ENCODE measurements at places on chromosomes 11 and 22. TPM values are rescaled to one million over a fixed set of nuclear protein-coding genes. Genes with fewer than 3 reads are reported as not detected.

The ABCG4 gene
- 0.05 TPM for total RNA-seq

The TRMT112 gene
- total RNA-seq = 52.5 TPM

- H3K36me3 ChIP-seq = no peaks in the 10 kb centered on the region
- H3K27me3 ChIP-seq = no peaks in the 10 kb centered on the region
- H3K4me3 ChIP-seq = no peak overlapping the region
- no peak for DNase-seq
- H3K27ac ChIP-seq = no peak overlapping the region
- H3K4me1 ChIP-seq = no peaks in the 10 kb centered on the region
Measured at GRCh38 chr11:106228996-106229395, 151.5 kb downstream of the AASDHPPT start.

GRCh38 chr11:8641332-8641731 lies 41.1 kb downstream of the TRIM66 start:
- H3K4me1 ChIP-seq = no peaks in the 10 kb centered on the region
- peaks cover 17% of the 10 kb centered on the region for H3K36me3 ChIP-seq
- no peaks in the 10 kb centered on the region for H3K27me3 ChIP-seq
- DNase-seq = no peak

The DSCAML1 gene
- 0.42 TPM for total RNA-seq

GRCh38 chr11:1908618-1909017 lies 10.9 kb upstream of the TNNT3 start:
- H3K27me3 ChIP-seq = no peaks in the 10 kb centered on the region
- peaks cover 2% of the 10 kb centered on the region for H3K4me1 ChIP-seq
- no peak overlapping the region for H3K4me3 ChIP-seq
- no peak for DNase-seq

DNA sequence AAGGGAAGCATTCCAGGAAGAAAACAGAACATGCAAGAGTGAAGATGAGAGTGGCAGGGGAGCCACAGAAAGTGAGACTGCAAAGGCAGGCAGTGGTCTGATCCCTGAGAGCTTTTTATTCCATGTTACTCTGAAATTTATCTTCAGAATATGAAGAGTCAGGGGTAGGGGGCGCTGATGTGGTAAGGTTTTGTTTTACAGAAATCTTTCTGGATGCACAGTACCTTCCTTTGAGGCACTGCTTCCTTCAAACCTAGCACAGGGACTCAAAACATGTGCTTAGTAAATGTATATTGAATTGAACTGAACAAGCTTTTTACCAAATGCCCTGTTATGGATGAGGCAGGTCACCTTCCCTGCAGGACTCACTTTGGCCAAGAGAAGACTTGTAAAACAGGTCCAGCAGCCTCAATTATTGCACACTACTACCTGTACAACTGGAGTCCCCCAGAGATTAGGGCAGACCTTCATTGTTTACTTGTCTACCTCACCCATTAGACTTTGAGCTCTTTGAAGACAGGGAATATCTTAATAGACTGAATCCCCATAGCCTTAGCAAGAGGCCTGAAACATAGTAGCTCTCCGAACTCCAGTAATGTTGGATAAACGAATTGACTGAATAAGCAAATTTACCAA lies 2.2 kb downstream of the PAK1 start:
- H3K4me1 ChIP-seq = peaks cover 27% of the 10 kb centered on the region
- no peaks in the 10 kb centered on the region for H3K36me3 ChIP-seq
- no peaks in the 10 kb centered on the region for H3K27me3 ChIP-seq
- peak; percentile 37 for DNase-seq
- no peak overlapping the region for H3K4me3 ChIP-seq

DNA sequence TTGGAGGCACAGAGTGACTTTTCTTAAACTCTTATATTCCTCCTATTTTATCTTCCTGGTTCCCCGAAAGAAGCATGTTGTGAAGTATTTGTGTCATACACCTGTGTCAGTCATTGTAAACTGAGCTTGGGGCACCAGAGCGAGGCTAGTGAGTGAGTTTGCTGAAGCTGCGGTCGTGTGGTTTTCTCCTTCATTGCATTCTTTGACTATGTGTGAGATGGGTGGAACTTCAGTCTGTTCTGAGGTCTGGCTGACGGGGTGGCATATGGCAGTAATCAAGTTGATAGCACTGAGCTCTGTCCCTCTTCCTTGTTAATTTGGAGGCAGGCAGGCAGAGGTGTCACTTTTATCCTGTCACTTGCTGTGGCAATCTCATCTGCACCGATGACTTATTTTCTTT lies 4.2 kb downstream of the VPS26B start:
- no peaks in the 10 kb centered on the region for H3K36me3 ChIP-seq
- H3K4me1 ChIP-seq = peaks cover 15% of the 10 kb centered on the region
- no peaks in the 10 kb centered on the region for H3K27me3 ChIP-seq

- no peaks in the 10 kb centered on the region for H3K36me3 ChIP-seq
- H3K27ac ChIP-seq = no peak overlapping the region
- H3K4me1 ChIP-seq = no peaks in the 10 kb centered on the region
- no peaks in the 10 kb centered on the region for H3K27me3 ChIP-seq
- DNase-seq = no peak
- H3K4me3 ChIP-seq = no peak overlapping the region
Measured at GRCh38 chr11:102666331-102666957, 39.1 kb downstream of the MMP27 start.

The KREMEN1 gene
- total RNA-seq = 22.6 TPM

- H3K27ac ChIP-seq = no peak overlapping the region
- DNase-seq = no peak
- H3K4me3 ChIP-seq = no peak overlapping the region
- no peaks in the 10 kb centered on the region for H3K36me3 ChIP-seq
- no peaks in the 10 kb centered on the region for H3K27me3 ChIP-seq
- H3K4me1 ChIP-seq = no peaks in the 10 kb centered on the region
Measured at GRCh38 chr11:35289821-35290220, 129.5 kb downstream of the SLC1A2 start.

DNA sequence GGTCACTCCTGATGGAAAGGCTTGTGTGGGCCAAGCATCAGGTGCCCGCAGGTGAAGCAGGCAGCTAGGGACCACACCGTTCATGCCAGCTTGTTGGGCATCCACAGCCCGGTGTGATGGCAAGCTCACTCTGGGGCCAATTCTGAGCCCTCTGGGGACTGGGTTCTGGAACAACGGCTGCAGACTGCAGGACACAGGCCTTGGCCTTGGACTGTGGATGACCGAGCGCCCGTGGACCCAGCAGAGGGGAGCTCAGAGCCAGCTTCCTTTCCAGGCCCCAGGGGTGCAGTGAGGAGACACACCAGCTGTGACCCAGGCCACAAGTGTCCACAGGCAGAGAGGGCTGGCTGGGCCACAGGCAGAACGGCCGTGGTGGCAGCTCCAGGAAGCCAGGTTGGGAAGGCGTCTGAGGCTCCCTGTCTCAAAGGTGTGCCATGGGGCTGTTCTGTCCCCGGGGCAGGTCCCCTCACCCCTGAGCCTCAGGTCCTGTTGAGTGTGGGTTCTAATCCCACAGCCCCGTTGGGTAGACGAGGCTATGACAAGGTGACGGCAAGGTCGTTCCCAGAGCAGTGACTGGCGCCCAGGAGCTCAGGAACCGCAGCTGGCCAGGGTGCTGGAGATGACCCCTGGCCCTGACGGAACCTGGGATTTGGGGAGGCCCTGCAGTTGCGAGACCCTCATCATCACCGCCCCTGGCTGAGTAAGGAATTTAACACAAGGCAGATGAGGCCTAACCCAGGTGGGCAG lies 1079.4 kb downstream of the BRD1 start:
- no peak overlapping the region for H3K27ac ChIP-seq
- H3K4me3 ChIP-seq = no peak overlapping the region
- H3K4me1 ChIP-seq = no peaks in the 10 kb centered on the region
- DNase-seq = no peak
- no peaks in the 10 kb centered on the region for H3K36me3 ChIP-seq
- no peaks in the 10 kb centered on the region for H3K27me3 ChIP-seq

DNA sequence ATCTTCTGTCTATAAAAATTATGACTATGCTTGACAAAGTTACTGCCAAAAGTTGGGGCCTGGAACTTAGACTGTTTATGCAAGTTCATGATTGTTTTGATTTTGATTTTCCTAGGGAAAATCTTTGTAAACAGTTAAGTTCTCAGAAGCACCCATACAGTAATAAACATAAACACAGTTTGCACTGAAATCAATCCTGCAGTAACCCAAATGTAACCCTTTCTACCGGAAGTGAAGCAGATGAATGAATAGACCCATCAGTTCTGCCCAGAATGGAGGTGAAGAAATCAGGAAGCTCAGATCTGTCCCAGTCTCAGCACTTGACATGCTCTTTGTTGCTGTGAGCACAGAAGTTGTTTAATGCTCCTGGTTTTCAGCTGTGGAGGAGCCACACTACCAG lies 24.6 kb upstream of the C11orf96 start:
- no peaks in the 10 kb centered on the region for H3K27me3 ChIP-seq
- no peak for DNase-seq
- H3K36me3 ChIP-seq = no peaks in the 10 kb centered on the region
- H3K4me3 ChIP-seq = no peak overlapping the region
- peak overlapping the region; percentile 19 for H3K27ac ChIP-seq

DNA sequence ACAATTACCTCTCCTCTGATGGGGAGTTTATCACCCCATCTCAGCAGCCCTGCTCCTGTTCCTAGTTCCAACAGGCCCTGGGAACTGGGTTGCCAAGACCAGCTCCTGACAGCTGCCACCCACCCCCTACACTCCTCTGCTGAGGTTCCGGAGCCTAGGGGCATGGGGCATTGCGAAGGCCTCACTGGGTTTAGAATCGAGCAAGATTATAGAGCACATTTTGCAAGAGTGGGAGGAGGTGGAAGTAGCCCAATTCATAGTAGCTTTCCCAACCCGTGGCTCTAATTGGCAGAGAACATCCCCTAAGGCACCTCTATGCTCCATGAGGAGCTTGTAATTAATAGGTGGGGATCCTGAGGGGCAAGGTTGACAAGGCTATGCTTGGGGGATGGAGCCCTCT lies 23.0 kb downstream of the MYEOV start:
- no peaks in the 10 kb centered on the region for H3K4me1 ChIP-seq
- no peak for DNase-seq
- no peaks in the 10 kb centered on the region for H3K27me3 ChIP-seq
- no peak overlapping the region for H3K27ac ChIP-seq
- H3K36me3 ChIP-seq = no peaks in the 10 kb centered on the region

The KRTAP5-2 gene
- not detected for total RNA-seq

The LRRN4CL gene
- total RNA-seq = not detected

The MUC5AC gene
- total RNA-seq = not detected

DNA sequence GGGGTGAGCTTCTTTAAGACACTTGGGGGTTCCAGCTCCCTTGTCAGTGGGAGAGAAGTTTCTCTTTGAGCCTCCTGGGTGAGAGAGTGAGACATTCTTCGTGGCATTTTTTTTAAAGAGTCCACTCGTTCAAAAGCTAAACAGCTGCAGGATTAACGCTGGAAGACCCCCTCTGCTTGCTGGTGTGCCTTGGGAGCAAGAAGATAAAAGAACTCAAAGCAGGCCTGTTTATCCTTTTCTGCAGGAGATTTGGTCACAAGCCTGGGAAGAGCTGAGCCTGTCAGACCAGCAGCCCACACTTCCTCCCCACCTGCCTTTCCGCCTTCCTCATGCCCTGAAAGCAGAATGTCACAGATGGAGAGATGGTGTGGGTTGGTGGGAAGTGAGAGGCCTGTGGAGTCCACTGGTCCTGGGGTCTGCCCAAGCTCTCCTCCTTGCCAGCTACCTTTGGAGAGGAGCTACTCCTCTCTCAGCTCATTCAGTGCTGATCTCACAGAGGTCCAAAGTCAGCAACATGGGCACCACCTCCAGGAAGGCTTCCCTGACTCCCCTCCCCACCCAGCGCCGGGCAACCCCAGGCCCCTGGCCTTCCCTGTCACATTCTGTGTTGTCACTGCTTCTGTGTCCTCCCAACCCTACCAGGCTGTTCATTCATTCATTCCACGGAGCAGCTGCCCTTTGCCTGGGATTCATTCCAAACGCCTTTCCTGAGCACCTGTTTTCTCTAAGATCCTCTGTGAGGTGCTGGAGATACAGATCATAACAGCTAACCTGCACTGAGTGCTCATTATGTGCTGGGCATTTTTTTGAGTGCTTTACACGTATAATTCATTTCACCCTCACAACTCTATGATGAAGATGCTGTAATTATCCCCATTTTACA lies 6.7 kb downstream of the GDPD5 start:
- H3K27me3 ChIP-seq = no peaks in the 10 kb centered on the region
- peaks cover 4% of the 10 kb centered on the region for H3K4me1 ChIP-seq
- H3K36me3 ChIP-seq = no peaks in the 10 kb centered on the region
- H3K27ac ChIP-seq = no peak overlapping the region
- DNase-seq = no peak

DNA sequence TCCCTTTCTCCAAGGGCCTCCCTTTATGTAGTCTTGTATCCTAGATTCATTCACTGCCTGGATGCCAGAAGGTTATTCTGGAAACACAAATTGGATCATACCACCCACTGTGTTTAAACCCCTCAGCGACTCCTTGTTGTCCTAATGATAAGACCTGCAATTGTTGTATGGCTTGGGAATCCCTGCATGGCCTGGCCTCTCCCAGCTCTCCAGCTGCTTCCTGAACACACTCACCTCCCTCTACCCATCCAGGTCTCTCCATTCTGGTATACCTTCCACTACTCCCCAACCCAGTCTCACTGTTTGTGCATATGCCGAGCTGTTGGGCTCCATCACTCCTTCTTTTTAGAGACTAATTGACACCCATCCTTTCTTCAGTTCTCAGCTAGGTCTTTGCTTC lies 124.3 kb upstream of the ALX4 start:
- no peak overlapping the region for H3K27ac ChIP-seq
- no peaks in the 10 kb centered on the region for H3K36me3 ChIP-seq
- no peaks in the 10 kb centered on the region for H3K4me1 ChIP-seq
- H3K27me3 ChIP-seq = no peaks in the 10 kb centered on the region

DNA sequence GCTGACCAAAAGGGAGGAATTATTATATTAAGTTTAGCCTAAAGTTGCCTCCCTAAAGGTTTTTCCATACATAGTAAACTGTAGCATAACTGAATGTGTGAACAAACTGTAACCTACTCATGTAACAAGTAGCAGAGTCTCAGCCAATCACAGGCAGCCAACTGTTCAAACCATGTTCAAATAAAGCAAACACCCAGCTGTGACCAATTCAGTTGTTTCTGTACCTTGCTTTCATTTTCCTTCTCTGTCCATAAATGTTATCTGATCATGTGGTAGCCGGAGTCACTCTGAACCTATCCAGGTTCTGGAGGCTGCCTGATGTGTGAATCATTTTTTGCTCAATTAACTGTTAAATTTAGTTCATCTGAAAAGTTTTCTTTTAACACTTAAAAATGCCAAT lies 373.5 kb downstream of the GUCY1A2 start:
- H3K4me1 ChIP-seq = no peaks in the 10 kb centered on the region
- no peak for DNase-seq
- no peak overlapping the region for H3K27ac ChIP-seq
- H3K36me3 ChIP-seq = no peaks in the 10 kb centered on the region
- H3K4me3 ChIP-seq = no peak overlapping the region

The DEFB131B gene
- total RNA-seq = not detected
